NCI-H1417 treated with DMSO at 0.1 percent for 48 hours (cell line): ENCODE measurements at places on chromosomes 5 and 9.

DNA sequence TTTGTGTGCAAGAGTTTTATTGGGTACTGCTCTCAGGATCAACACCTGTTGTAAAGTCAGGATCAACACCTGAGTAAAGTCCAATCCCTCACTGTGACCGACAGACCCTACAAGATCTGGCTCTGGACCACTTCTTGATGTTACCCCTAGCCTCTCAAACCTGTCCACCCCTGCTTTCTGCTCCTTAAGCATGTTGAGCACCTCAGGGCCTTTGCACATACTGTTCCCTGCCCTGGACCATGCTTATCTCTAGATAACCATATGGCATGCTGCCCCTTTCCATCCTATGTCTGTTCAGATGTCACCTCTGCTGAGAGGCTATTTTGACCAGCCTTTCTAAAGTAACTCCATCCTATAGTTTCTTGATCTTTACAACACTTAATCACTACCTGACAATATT is 269.6 kb downstream of the SMARCA2 start:
- DNase-seq, result no peak

DNA sequence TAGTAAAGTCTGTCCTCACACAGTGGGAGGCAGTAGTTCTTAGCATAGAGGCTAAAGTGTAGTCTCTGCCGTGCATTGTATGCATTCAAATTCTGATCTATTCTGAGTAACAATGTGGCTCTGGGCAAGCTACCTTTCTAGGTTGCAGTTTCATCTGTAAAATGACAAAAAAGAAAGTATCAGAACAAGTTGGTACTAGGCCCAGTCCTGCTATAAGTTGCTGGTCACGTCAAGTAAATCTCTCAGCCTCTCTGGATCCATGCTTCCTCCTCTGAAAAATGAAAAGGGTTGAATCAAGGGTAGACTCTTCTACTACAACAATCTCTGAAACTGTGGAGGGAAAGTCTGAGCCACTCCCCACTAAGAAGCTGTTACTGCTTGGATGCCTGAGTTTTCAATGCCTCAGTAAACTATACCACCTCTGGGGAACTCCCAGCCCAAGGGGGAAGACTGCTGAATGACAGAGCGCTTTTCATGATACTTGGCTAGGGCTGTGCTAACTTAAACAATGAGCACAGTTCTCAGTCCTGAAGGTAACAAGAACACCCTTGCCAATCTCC is 34.5 kb upstream of the SPARC start:
- DNase-seq, result no peak

- DNase-seq, result no peak
Observed at GRCh38 chr9:88998503-88998902, 7.2 kb downstream of the S1PR3 start.

DNA sequence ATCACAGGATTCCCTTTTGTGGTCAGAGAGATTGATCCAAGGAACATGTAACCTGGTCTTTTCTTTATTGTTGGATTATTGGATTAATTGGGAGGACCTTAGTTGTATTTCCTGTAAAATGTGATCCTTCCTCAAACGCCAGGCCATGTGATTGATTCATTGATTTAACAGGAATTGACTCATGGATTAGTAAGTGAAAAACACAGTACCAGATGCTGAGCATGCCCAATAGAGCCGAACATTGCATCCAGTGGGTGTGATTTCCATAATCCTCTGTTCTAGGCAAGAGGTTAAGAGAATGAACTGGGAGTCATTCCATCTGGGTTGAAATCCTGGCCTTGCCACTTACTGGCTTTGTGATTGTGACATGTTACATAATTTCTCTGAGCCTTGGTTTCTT is 522.3 kb downstream of the MAT2B start:
- DNase-seq, result no peak

- DNase-seq, result no peak
Observed at GRCh38 chr5:180021900-180022299, 49.7 kb downstream of the RNF130 start.

GRCh38 chr9:4238522-4238921 is 61.3 kb downstream of the GLIS3 start:
- DNase-seq, result no peak

- DNase-seq, result no peak
Observed at GRCh38 chr9:90641884-90642487, 638 bp downstream of the DIRAS2 start.

DNA sequence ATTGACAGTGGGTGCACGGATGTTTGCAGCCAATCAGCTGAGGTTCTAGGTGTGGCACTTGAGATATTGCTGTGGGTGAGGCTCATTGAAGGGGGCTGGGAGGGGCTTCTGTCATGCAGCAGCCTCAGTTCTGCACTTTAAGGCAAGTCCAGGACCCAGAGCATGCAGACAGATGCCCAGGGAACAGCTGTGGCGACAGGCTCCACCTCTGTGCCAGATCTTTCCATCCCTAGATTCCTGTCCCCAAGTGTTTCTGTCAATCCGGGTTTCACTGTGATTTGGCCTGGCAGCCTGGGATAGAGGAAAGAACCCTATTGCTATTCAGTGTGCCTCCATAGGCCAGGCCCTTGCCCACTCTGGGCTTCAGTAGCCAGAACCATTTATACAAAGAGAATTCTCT is 20.8 kb upstream of the CERCAM start:
- no peak for DNase-seq

GRCh38 chr5:168284809-168285208 is 6.6 kb upstream of the WWC1 start:
- DNase-seq, result no peak
